ENCODE measurements at places on chromosomes 11 and 22.

- DNase-seq, result no peak
These were observed 32.0 kb downstream of the LRRC32 start for GRCh38 chr11:76638270-76639197.

- DNase-seq, result no peak
These were observed 11.6 kb downstream of the LMNTD2 start for GRCh38 chr11:548700-549603.

- DNase-seq, result no peak
These were observed 124.3 kb downstream of the TRIM29 start for GRCh38 chr11:120013325-120014250.

DNA sequence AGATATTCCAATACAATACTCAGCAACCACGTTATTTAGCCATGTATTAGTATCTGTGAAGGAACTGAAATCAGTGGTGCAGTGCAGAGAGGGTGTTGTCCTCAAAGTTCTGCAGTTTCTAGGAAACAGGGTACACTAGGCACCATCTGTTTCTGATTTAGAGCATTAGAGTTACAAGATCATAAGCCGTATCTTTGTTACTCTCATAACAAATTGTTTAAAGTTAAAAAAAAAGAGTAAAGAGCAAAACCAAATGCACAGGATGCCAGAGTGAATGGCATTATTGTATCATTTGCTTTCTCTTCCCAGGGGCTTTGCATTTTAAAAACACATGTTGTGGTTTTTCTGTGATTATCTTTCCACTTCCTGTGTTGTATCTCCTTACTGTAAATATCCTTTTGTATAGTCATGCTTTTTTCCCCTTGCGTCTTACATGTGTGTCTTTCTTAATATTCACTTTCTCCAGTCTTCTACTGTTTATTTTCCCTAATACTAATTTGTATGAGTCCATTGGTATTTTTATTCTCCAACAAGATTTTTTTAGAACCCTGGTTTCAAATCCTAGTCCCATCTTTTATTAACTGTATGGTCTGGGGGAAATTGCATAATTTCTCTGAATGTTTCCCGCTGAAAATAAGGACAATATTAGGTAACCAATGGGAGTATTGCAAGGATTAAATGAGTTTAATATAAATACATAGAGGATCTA lies 15.2 kb upstream of the NUP160 start:
- no peak for DNase-seq

- no peak for DNase-seq
These were observed 3.0 kb downstream of the PKP3 start for GRCh38 chr11:396948-397548.
